ENCODE measurements at places on chromosomes 6 and 20.

- DNase-seq: no peak
Measured at GRCh38 chr6:115594891-115595290, 465.8 kb downstream of the FRK start.

DNA sequence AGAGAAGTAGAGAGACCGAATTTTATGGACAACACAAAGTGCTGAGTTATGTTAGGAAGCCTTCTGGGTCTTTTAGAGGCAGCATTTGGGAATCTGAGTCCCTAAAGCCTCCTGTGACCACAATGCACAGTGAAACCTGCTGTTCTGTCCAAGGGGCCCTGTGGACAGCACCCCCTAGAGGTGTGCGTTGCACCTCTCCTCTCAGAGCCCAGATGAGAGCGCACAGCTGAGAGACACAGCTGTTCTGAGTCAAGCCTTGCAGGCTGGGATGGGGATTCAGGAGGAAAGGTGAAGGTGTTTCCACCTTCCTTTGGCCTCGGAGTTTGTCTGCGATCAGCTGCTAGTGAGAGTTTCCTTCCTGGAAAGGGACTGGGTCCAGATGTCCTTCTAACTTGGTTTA lies 13.0 kb downstream of the PCK1 start:
- no peak for DNase-seq

DNA sequence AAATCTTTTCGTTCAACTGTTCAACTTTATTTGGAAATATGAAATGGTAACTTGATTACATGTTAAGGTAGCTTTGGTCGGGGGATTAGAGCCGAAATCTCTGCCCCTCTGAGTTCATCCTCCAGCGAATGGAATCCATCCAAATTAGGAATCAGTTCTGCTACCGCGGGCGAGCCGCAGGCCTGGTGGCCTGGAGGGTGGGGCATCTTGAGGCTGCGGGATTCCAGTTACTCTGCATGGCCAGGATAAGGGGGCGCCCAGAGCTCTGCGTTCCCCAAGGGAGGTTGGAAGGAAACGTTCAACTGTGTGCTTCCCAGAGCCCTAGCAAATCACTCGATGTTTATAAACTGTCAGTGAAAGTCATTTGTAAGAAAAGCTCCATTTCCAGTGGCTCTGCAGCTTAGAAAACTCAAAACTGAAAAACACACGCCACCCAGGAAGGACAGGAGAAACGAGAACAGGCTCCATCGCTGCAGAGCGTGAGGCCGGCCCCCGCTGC lies 262.2 kb downstream of the TAF4 start:
- no peak for DNase-seq

GRCh38 chr6:4398791-4399190 lies 263.4 kb upstream of the ECI2 start:
- DNase-seq: no peak

DNA sequence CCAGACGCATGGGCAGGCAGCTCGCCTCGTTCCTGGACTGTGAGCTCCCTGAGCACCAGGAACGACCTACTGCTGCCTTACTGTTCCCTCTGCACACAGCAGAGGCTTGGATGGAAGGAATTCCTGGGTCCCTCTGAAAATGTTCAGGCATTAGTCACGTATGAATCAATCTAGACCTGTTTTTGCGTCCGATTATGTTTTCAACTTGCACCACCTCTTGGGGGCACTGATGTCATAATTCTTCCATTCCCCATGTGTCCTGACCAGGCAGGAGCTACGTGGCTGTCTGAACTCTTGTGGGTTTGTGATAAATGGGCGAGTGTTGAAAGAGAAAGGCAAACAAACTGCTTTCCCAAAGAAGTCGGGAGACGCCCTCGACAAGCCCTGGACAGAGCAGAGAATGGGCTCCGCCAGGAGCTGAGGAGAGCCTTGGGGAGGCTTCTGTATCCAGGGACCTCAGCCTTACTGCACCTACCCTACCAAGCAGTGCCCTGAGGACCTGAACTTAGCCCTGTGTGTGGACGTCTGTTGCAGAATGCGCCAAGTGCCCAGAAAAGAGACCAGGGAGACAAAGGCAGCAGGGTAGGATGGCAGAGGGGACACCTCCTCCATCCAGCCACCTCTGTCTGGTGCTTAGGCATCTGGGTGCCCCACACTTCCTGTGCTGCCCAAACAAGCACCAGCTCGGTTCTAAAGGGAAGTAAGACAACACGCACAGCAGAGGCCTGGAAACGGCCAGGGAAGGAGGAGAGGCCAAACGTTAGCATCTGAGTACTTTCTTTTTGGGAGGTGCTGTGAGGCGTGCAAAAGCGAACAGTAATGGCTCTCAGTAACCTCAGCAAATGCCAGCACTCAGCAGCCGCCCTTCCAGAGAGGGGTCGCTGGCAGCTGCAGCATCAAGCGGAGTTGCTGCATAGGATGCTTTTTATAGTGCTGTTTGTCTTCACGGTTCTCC lies 124.2 kb downstream of the LY86 start:
- DNase-seq: no peak

DNA sequence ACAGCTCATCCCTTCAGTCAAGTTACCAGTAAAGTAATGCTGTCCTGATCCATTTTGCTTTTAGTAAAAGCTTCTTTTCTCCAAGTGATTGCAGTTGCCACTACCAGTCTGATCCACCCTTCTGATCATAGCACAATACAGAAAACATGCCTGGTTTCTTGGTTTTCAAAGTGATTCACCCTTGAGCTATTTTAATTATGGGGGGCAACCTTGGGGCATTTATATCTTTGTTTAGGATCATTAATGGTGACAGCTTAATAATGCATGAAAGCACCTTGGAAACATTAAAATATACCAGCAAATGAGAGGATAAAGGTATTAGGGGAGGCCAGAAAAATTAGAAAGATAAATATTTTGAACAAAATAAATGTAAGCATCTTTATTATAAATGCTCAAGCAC lies 38.4 kb downstream of the LRRC1 start:
- no peak for DNase-seq

- DNase-seq: no peak
Measured at GRCh38 chr6:16487996-16488674, 249.7 kb downstream of the GMPR start.

GRCh38 chr6:22026164-22026678 lies 270.6 kb downstream of the PRL start:
- DNase-seq: no peak

- DNase-seq: no peak
Measured at GRCh38 chr6:15823838-15824414, 161.1 kb upstream of the DTNBP1 start.

- no peak for DNase-seq
Measured at GRCh38 chr20:40646361-40646760, 42.7 kb downstream of the MAFB start.

DNA sequence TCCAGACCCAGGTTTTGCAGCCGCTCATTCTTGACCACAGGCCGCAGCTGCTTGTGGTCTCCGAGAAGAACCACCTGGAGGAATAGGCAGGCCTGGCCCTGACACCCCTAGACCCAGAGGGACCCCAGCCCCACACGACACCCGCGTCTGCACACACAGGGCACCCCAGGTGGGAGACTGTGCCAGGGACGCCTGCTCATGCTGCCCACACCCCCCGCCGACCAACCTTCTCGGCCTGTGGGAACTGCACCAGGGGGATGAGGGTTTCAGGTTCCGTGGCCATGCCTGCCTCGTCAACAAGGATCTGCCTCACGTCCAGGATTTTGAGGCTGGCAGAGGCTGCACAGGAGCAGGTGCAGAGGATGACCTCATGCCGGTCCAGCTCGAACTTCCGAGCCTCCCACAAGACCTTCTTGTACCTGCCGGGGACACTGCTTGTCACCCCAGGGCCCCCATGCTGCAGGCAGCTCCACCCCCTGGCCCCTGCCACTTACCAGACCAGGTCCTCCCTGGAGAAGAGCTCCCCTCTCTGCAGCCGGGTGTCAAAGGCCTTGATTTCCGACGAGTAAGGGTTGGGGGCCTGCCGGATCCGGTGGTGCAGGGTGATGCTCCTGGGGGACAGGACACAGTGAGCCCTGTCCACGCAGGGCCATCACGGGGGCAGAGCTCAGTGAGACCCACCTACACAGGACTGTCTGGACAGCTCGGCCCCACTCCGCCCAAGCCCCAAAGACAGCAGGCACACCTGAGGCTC lies 7.1 kb downstream of the FNDC11 start:
- no peak for DNase-seq

- DNase-seq: no peak
Measured at GRCh38 chr20:53622247-53623133, 28.9 kb upstream of the ZNF217 start.

GRCh38 chr20:10467681-10468339 lies 32.7 kb downstream of the SLX4IP start:
- no peak for DNase-seq
